ENCODE measurements at places on chromosomes 1 and 21. TPM values are rescaled to one million over a fixed set of nuclear protein-coding genes. Genes with fewer than 3 reads are reported as not detected.

Gene TRIM62
- total RNA-seq, result 3.9 TPM

Gene TACSTD2
- total RNA-seq, result 17.7 TPM

- DNase-seq, result no peak
Measured at GRCh38 chr1:54163051-54163450, 10.3 kb upstream of the CDCP2 start.

DNA sequence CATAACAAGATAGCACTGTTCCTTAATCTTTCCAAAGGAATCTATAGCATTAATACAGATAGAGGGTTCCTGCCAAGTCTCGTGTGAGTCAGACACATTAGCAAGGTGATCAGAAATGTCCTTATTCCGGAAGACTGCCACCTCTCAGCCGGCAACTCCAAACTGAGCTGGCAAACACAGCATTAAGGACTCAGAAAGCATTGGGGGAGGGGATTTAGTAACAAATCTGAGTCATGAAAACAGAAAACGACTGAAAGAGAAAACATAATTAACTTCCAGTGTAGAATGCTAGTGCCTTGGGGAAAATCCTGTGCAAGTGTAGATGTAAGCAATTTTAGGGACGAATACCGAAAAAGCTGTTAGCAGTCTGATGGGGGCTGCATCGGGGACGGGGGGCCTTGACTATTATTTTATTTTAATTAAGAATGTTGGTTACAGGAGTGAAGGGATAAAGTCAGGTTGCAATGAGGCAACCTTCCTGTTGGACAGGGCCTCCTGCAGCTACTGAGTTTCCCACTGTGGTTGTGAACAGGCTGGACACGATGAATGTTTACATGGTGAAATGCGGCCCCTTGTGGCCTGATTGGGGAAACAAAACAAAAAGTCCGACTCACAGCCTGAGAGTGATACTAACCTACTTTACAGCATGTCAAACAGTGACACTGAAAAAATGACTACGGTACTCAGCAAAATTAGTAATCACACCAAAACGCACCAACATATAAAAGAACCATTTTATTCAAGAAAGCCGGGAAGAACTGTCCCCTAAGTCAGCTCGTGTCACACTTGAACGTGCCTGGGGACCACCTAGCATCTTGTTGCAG is 20.7 kb downstream of the MIS18A start:
- DNase-seq, result peak; percentile 80

DNA sequence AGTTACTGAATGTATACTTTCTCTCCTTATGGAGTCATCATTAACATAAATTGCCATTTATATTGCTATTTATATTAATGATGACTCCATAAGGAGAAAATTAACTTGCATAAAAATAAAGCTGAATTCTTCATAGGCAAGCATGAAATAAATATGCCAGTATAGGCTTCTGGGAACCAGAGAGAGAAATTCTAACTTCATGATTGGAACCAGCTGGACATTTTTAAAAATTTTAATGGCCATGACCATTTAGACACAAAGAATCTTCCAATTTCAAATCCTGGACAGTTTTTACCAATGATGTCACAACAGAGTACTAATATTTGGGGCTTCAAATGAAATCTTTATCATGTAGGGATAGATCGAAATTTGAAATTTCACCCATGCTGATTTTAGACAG is 268.7 kb downstream of the PTGER3 start:
- no peak for DNase-seq

- no peak for DNase-seq
Measured at GRCh38 chr1:96746440-96747420, 25.1 kb downstream of the PTBP2 start.

GRCh38 chr1:61370913-61371279 is 288.5 kb downstream of the NFIA start:
- no peak for DNase-seq

Gene RNU5D-1
- total RNA-seq, result not detected

DNA sequence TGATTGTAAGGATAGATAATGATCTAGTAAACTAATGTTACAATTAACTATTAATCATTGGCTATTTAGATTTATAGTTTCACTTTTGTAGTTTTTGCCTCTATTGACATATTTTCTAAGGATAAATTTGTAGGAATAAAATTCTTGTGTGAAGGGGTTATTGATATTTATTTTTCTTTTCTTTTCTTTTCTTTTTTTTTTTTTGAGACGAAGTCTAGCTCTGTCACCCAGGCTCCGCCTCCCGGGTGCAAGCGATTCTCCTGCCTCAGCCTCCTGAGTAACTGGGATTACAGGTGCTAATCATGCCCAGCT is 24.0 kb upstream of the DISC1 start:
- DNase-seq, result no peak

GRCh38 chr1:25666460-25666859 is 49.9 kb downstream of the MAN1C1 start:
- no peak for DNase-seq

DNA sequence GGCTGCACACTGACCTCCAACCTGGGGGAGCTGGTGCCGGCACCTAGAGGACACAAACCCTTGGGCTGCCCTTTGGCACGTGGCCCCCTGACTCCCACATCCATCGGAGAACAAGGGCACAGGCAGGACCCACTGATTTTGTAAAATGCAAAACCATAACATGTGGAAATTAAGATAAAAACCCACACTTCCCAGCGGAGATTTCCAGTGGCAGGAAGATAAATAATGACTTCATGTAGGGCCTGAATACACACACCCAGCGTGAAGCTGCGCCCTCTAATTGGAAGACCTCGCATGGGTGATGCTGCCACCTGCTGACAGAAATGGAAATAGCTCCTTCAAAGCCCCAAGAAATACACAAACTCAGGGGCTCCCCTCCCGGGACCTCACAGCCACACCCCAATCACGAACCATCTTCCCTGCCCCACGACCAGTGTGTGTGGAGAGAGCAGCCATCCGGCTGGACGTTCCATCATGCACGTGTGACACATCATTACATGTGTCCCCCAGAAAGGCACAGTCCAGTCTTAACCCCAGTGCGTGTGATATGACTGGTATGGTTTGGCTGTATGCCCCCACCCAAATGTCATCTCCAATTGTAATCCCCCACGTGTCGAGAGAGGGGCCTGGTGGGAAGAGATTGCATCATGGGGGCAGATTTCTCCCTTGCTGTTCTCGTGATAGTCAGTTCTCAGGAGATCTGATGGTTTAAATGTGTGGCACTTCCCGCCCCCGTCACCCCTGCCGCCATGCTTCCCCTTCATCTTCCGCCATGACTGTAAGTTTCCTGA is 5.7 kb upstream of the TPRG1L start:
- peak; percentile 82 for DNase-seq

GRCh38 chr1:15058261-15058660 is 95.3 kb upstream of the TMEM51 start:
- no peak for DNase-seq

- peak; percentile 83 for DNase-seq
Measured at GRCh38 chr1:203504400-203505250, 10.7 kb downstream of the OPTC start.

GRCh38 chr1:248906753-248907661 is 972 bp downstream of the PGBD2 start:
- DNase-seq, result no peak

GRCh38 chr1:163046071-163046470 is 23.1 kb upstream of the RGS4 start:
- DNase-seq, result peak; percentile 47

DNA sequence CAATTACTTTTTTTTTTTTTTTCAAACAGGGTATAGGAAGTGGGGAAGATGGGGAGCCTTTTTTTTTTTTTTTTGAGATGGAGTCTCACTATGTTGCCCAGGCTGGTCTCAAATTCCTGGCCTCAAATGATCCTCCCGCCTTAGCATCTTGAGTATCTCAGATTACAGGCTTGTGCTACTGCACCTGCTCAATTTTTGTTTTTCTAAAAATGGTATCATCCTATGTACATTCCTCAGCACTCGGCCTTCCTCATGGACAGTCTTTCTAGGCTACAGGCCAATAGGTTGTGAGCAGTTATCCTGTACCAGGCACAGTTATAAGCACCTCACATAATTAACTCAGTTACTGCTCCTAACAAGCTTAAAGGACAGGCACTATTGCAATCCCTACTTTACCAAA is 132.1 kb upstream of the EDN2 start:
- DNase-seq, result no peak

- DNase-seq, result no peak
Measured at GRCh38 chr1:14514739-14515138, 83.7 kb upstream of the KAZN start.

Gene GUK1
- 367 TPM for total RNA-seq

DNA sequence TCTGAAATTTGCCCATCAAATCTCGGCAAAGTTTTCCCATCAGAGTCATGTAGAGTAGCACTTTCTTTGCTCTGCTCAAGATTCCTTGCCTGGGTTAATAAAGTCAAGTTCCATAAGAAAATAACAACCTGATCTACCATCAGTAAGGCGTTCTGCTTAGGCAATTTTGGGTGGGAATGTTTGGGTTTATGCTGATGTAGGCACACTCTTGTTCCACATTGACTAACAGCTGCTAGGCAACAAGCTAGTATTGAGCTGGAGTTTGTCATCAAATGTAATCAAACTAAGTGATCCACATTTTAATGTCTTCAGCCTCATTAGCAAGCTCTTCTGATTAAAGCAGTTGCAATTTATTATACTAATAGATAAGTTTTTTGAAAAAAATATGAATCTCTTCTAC is 12.1 kb upstream of the HMCN1 start:
- no peak for DNase-seq

DNA sequence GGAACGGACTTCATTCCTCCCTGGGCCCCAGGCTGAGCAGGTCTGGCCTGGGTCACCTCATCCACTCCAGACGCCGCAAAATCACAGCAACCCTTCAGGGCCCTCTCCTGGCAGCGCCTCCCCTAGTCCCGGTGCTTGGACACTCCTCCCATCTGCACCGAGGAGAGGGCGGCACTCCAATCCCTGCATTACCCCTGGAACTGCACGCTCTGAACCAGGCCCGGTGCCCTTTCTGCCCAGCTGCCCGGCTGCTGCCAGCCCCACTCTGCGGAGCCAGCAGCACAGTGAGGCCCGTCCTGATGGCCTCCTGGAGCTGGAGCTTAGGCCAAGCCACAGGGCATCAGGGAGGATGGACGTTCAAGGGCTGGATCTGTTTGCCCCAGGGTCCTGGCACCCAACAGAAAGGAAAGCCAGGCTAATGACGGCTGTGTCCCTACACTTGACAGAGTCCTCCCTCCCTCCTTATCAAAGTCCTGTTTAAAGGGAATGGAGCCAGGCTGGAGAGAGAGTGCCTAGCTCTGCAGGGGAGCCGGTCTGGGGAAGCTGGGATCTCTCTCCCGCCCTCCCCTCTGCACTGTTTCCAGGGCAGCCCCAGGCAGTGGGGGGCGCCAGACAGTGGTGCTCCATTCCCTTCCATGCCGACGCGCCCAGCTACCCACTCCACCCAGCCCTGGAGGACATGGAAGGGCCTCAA is 12.7 kb downstream of the COL6A2 start:
- DNase-seq, result no peak

- no peak for DNase-seq
Measured at GRCh38 chr1:30537279-30537678, 186.1 kb downstream of the MATN1 start.

Gene RXFP4
- not detected for total RNA-seq

GRCh38 chr1:87840767-87841166 is 512.1 kb downstream of the LMO4 start:
- DNase-seq, result no peak

DNA sequence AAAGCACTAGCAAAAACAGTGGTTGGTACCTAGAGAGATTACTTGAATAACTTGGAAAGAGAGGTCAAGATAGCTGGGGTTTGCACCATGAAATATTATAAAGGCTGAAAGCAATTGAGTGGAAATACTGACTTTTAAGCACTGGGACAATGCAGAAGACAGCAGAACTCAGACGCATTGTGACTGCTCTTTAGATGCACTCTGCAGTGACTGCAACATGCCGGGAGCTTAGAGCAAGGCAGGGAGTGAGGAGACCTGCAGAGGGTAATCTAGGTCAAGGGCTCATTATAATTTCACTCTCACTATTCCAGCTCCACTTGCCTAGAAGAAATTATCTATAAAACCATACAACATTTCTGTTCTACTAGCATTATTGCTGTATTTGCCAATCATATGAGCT is 36.6 kb downstream of the OLFM3 start:
- DNase-seq, result no peak

GRCh38 chr21:39452207-39452969 is 618 bp downstream of the SH3BGR start:
- DNase-seq, result peak; percentile 26

- DNase-seq, result no peak
Measured at GRCh38 chr1:195158091-195158490, 1450.1 kb downstream of the KCNT2 start.

GRCh38 chr1:54979327-54979891 is 1.0 kb upstream of the TMEM61 start:
- no peak for DNase-seq

Gene DNASE2B
- total RNA-seq, result not detected

GRCh38 chr1:26956321-26956720 is 3.9 kb downstream of the KDF1 start:
- DNase-seq, result no peak

Gene FBXO42
- total RNA-seq, result 16.0 TPM

DNA sequence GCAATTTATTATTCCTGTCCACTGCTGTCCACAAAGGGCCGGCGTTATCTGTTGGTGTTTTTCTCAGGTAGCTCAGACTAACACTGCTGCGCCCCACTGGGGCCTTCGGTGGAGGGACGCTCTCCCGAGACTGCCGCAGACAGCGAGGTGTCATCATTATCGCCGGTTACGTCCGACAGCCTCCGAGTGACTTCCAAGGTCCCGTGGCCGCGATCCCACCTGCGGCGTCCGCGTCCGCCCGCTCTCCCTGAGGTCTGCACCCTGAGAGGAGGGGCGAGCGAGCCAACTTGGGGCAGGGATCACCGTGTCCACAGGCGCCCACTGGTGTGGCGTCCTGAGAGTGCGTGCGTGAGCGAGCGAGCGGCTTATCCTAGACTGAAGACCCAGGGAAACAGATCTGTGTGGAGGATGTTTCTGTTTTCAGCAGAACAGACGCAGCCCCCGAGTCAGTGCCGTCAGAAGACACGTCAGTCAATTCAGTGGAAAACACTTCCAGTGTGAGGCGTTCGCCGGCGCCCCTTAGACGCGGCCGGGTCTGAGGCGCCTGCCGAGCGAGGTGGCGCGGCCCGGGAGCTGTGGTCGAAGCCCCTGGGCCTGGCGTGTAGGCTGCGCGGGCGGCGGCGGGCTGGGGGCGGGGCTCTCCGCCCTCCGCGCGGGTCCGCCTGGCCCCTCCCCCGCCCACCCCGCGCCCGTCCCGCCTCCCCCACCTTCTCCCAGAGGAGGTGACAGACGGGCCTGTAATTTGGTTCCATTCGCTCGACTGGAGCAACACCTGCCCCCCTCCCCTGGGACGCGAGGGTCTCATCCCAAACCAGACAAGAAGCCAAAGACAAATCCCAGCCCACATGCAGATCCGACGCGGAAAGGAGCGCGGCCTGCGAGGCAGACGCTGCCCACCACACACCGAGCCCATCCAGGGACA is 12.6 kb downstream of the NHLH2 start:
- peak; percentile 63 for DNase-seq

GRCh38 chr1:50112193-50112592 is 3.5 kb downstream of the ELAVL4 start:
- no peak for DNase-seq

Gene SPRR3
- not detected for total RNA-seq

- peak; percentile 60 for DNase-seq
Measured at GRCh38 chr1:84122780-84123382, 21.2 kb upstream of the PRKACB start.

- no peak for DNase-seq
Measured at GRCh38 chr1:152697701-152698600, at the start of gene LCE2A. LCE2A (plus strand) TSS chr1:152698345; CDS start chr1:152698902, 557 bp downstream.

Gene RRP15
- 7.8 TPM for total RNA-seq

Measured in fibroblast of villous mesenchyme (primary cell).